ENCODE measurements at places on chromosomes 6 and 20. TPM values are rescaled to one million over a fixed set of nuclear protein-coding genes. Genes with fewer than 3 reads are reported as not detected.

DNA sequence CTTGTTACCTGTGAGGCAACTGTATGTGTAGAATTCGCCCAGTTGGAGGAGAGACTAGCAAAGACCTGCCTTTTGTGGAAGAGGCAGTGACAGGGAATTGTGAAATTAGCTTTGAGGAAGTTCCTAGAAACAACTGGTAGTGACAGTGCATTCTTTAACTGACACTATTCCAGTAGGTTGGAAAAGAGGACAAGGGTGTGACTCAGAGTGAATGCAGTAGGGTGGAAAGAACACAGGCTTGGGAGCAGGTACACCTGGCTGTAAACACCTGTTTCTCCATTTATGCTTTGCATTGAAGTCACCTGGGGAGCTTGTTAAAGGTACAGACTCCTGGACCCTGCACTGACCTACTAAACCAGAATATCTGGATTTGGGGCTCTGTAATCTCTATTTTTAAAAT is 295.7 kb downstream of the PHACTR1 start:
- DNase-seq: no peak

The RSPO4 gene
- polyA plus RNA-seq: not detected

GRCh38 chr6:14612016-14612980 is 494.7 kb downstream of the CD83 start:
- DNase-seq: peak; percentile 12

The PPP1R3D gene
- polyA plus RNA-seq: 2.0 TPM

The GPR6 gene
- not detected for polyA plus RNA-seq

DNA sequence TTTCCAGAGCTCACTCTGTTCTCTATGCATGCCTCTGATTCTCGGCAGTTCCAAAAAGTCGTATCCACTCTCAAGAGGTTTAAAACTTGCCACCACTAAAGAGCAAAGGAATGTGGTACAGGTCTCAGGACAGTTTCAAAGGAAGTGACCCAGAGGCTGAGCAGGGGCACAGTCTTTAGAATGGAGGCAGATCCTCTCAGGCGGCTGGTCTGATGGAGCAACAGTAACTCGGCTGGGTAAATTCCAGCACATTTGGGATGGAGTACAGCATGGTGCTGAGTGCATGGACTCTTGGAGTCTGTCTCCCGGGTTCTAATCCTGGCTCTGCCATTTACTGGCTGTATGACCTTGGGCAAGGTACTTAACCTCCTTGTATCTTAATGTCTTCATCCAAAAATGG is 88.1 kb upstream of the BACH2 start:
- DNase-seq: no peak

The DEFB126 gene
- not detected for polyA plus RNA-seq

DNA sequence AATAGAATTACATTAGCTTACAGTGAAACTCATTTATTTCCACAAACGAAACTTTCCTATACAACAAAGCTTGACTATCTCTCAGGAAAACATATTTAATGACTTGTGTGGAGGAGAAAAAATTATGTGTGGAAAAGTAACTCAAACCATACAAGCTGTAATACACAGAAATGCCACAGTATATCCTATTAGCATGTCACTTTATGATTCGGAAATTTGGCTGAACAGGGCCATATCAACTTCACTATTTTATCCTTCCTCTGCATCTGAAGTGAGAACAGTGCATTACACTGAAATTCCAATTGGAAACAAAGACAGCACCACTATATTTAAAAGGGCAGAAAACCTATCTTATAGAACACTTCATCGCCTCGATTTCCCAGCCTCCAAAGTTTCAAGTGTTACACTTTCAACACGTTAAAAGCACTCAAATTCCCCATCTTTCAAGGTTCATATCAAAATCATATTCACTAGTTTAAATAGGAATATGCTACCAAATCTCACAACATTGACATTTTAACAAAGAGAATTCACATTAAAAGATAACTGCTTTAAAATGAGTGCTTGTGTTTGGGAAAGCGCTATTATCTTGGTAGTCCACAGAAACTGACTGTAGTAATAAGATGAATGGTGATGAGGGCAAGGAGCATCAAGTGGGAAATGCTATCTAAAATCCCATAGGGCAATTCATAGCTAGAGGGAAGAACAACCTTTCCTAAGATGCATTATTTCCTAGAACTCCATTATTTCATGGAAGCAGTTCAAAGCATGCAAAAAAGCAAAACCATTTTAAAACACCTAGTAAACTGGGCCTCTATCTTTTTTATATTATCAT is 1.8 kb downstream of the REV3L start:
- DNase-seq: no peak

- DNase-seq: no peak
Measured at GRCh38 chr6:63690221-63690620, 54.6 kb downstream of the PHF3 start.

The TGM3 gene
- polyA plus RNA-seq: not detected

DNA sequence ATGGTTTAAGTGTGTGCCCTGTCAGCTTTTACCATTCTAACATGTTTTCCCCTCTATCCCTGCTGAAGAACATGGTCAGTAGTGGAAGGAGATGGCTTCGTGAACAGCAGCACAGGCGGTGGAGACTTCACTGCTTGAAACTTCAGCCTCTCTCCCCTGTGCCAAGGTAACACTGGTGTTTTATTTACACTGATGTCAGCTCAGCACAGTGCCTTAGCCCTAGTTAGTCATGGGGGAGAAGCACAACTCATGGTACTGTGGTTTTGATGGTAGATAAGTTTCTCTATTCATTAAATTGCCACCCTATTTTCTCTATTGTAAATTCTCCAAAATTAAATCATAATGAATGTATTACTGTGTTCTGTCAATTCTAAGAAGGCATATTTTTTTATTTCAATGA is 56.6 kb downstream of the MTHFD1L start:
- no peak for DNase-seq

DNA sequence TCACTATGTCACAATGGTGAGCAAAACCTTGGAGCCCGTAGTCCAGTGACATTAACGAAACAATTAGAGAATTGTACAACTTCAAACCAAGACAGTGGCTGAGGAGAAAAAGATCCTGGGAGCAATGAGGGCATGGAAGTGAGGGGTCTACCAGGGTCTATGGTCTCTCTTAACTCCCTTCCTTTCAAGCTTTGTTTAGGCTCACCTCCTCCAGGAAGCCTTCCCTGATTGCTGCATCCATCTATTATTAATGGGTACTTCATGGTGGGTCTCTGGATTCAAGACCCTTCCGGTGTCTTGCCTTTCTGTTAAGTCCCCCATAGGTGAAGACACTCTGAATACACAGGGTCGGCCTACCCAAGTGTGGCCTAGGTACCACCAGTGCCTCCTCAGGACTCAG is 38.1 kb upstream of the MLN start:
- no peak for DNase-seq

DNA sequence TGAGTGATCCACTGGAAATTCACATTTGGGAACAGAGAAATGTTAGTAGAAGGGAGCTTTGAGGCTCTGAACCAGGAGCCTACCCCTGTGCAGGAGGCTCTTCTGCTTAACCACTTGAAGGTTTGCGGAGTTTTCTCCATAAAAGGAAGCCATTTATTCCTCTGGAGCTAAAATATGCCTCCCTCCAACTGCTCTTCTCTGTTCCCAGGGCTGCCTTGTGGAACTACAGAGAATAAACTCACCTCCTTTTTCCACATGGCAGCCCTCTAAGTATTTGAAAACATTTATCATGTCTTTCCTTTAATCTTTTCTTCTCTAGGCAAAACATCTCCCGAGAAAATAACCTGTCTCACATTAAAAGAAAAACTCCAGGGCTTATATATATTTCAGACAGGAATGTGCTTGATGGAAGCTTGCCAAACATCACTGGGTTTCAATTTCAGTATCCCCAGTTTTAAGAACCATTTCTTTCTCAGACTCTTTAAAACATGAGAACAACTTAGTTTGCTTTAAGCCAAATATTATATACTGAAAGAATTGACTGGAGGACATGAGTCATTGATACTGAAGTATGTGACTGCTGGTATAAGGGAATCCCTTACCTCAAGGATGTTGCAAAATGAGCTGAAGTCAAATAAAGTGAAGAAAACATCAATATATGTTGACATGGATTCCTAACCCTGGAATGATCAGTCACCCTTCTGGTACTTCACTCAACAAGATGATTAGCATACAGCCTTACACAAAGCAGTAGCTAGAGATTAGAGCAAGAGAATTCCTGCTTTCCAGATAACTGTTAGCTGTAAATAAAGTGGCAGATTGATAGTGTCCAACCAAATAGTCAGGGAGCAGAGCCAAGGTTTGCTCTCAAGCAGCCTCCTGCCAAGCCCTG is 74.0 kb downstream of the ZBTB2 start:
- DNase-seq: no peak

- no peak for DNase-seq
Measured at GRCh38 chr6:85747093-85747492, 104.4 kb upstream of the SYNCRIP start.

GRCh38 chr6:107345393-107345792 is 114.0 kb downstream of the PDSS2 start:
- no peak for DNase-seq

The PPP1R14C gene
- polyA plus RNA-seq: 0.38 TPM

The SLC44A4 gene
- not detected for polyA plus RNA-seq

The CLDN20 gene
- not detected for polyA plus RNA-seq

The FAM209B gene
- 0.56 TPM for polyA plus RNA-seq

GRCh38 chr20:16528078-16528477 is 45.2 kb downstream of the KIF16B start:
- no peak for DNase-seq

The FAM83B gene
- not detected for polyA plus RNA-seq

DNA sequence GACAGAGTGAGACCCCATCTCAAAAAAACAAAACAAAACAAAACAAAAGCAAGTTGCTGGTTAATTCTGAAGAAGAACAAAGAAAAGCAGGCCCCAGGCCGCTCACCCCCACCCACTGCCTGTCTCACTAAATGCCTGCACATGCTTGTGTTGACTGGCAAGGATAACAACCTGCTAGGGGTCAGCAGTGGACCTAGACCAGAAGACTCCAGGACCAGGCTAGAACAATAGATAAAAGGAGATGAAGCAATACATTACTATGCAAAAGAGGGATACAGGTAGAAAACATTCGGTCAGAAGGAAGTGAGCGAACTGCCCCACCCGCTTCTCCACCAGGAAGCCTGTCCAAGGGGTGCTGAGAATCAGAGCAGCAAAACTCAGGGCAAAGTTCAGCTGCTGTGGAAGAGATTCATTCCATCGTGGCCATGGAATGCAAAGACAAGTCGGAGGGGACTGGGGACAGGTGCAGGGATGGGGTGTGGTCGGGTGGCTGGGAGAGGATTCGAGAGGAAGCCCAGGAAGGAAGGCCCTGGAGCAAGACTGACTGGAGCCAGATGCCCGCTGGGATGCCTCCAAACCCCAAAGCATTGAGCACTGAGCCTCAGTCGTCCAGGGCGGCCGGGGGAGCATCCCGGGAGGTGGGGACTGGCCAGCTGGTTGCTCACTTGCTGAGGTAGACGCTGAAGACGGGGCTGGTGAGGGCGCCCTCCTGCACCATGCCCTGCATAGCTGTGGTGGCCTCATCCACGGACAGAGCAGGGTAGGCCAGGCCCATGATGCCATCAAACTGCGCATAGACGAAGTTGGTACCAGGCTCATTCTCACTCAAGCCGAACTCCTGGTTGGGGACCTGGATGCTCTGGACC is 5.3 kb downstream of the PGC start:
- DNase-seq: no peak

GRCh38 chr6:137873273-137873762 is 6.3 kb downstream of the TNFAIP3 start:
- DNase-seq: peak; percentile 42
